Activated CD4-positive, alpha-beta T cell treated with anti-CD3 and anti-CD28 coated beads, Interleukin-2, amount 50 U/mL, for 1 hour (primary cell): ENCODE measurements at places on chromosomes 13 and 19.

DNA sequence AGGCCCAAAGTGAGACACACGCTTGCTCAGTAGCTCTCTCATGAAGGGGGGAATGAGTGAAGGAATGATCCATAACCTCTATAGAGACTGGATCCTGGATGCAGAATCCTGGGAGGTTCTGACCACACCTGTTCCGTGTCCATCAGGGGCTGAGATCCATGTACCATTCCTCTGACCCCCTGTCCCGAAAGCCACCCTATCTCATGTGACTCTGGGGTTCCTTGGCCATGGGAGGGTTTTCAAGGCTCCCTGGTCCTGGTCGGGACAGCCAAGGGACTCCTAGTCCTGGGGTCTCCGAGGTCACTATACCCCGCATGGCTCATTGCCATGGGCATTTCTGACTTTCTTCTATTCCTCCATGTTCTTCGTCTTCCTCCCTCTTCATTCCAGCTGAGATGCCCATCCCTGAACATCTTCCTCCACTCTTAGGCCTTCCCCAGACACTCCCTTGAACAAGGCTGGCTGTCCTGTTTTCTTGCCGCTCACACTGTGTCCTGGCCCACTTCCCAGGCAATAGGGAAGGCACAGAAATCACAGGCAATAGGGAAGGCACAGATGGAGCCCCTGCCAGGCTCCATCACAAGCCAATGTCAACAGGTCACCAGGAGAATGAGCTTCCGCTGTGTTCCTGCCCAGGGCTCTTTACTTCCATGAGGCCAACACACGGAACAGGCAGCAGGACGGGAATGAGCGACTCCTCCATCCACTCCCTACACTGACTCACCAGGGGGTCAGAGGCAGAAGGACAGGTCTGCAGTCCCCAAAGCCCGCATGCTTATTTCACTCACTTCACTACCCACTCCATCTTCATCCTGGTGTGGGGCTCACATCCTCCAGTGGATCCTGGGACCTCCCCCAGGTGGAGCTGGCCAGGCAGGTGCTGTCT, 3.2 kb downstream of the CEACAM5 start:
- no peak for DNase-seq

DNA sequence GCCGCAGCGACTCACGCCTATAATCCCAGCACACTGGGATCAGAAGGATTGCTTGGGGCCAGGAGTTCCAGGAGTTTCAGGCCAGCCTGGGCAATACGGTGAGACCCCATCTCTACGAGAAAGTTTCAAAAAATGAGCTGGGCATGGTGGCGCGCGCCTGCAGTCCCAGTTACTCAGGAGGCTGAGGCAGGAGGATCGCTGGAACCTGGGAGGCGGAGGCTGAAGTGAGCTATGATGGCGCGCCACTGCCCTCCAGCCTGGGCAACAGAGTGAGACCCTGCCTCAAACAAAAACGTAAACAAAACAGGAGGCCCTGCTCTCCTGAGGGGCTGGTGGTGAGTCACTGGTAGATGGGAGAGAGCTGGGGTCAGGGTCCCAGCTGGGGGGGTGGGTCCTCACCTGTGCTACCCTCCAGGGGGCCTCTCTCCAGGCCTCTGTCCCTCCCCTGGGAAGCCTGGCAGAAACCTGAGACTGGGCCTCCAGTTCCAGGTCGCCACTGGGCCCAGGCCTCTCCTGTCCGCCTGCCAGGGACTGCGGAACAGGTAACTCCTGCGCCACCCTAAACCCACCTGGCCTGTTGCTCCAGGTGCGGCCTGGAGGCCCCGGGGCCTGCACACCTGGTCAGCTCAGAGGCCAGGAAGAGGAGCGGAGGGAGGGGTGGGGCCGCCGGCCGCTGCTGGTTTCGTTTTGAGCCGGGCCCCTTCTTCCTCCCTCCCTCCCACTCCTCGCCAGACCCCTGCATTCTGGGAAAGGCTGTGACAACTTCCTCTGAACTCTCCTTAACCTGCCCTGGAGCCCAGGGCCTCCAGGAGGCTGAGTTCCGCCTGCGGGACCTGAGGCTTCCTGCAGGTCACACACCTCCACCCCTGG, 17.2 kb upstream of the ZBTB7A start:
- no peak for DNase-seq

- no peak for DNase-seq
These were observed 9.8 kb downstream of the ZNF333 start for GRCh38 chr19:14699641-14700040.

DNA sequence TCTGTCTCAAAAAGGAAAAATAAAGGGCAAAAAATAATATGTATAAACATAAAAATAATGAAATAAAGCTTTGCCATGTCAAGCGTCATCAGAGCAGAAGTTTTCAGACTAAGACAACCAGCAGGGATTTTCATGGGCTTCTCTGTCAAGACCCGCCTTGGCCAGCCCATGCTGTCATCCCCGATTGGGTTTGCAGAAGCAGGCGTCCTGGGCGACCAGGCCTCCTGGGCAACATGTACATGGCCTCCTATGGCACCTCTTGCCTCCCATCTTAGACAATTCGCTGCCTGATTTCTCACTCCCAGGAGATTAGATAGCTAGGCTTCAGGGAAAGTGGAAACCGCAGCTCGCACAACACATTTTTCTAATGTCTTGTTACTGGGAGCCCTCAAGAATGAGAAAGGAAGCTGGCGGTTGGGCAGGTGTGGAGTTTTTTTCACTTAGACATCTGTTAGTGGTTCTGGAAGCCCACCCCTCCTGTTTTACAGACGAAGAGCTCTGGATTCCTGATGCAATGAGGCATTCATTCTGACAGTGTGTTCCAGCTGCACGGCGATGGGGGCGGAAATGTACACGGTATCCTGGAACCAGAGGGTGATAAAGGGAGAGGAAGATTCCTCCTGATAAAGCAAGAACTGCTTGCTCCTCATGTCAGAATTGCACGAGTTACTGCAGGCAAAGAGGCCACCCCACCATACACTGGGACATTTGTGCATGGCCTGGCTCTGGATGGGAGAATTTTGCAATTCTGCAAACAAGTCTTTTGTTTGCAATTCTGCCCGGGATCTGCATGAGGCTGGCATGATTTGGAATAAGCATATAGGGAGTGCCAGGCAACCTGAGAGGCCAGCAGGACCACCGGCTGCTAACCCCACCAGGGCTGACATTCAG, 47.4 kb upstream of the KATNAL1 start:
- DNase-seq, result no peak

DNA sequence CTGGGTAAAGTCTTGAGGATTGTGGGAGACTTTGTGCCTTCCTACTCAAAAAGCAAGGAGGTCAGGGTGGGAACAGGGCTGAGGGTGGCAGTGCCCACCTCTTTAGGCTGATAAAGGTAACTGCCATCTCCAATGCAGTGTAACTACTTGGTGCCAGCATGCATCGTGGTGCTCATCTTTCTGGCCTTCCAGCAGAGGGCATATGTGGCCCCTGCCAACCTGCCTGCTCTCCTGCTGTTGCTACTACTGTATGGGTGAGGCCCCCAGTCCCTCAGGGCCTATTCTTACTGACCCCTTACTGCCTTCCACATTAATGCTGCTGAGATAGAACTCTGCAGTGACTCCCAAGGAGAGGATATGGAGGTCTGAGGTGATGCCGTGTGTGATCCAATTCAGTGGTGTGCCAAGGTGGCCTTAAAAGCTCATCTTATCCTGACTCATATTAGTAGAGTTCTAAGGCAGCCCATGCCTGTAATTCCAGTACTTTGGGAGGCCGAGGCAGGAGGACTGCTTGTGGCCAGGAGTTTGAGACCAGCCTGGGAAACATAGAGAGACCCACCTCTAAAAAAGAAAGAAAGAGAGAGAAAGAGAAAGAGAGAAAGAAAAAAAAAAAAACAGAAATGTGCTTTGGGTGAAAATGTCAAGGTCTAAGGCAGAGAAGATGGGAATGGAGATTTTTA, 9.7 kb upstream of the ARHGAP45 start:
- peak; percentile 53 for DNase-seq

DNA sequence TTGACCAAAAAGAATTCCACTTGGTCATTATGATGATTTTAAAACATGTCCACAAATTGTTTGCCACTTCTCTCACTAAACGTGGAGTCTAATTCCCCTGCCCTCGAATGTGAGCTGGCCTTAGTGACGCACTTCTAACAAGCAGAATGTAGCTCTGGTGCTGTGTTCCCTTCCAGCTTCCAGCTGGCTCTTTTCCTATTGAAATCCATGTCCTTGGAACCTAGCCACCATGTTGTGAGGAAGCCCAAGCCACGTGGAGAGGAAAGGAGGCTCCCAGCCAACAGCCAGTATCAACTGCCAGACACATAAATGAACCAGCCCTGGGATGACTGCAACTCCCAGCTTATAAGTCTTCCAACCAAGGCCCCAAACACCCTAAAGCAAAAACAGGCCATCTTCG, 23.6 kb upstream of the CEBPA start:
- DNase-seq, result no peak

DNA sequence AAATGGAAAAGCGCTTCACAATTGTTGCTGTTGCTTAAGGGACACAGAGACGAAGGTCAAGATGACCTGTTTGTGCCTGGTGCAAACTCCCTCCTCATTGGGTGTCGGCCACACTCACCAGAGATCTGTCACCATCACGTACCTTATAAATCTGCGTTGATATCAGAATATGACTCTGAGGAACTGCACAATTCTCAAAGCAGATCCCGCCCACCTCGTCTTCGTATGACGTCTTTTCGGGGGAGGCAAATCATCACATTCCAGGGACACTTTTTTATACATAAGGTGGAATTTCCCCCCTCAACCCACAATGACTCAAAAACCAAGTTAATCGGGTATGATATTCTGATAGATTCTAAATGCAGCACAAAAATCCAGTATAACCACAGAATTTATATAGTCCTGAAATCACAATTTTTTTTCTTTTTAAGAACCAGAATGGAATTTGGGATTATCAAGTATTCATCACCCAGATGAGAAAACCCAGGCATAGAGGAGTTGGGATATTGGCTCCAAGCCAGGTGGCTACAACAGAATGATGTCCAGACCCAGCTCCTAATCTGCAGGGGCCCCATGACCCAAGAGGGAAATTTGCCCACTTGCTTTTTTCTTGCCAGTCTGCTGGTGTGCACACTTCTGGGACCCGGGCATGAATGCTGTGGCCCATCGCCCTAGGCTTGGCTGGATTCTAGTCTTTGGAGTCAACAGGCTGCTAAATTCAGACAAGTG, 50.6 kb upstream of the MTIF3 start:
- DNase-seq, result no peak

DNA sequence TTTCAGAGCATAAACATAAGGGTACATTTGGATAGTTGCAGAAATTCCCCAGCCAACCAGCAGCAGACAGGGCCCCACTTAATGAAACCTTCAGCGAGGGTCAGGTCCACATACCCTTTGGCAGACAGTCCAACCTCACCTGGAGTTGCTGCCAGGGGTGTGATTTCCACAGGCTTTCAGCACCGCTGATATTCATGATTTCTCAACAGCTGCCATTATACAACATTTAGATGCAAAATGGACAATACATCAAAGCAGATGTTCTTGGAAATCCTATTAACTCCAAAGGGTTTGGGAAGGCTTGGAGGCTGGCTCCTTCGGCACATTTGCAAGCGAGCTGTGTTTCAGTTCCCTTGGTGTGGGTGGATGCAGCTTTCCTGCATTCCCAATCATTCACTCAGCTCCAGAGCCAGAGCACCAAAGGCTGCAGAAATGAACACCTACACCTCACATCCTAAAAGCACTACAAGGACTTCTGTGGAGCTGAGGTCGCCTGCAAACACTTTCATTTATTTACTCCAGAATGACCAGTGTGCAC, 147.2 kb upstream of the VSTM2B start:
- no peak for DNase-seq
